ENCODE measurements at places on chromosomes 13 and 19. TPM values are rescaled to one million over a fixed set of nuclear protein-coding genes. Genes with fewer than 3 reads are reported as not detected.
A peak's percentile ranks its signal among the peaks of the same experiment; 100 is the strongest.

DNA sequence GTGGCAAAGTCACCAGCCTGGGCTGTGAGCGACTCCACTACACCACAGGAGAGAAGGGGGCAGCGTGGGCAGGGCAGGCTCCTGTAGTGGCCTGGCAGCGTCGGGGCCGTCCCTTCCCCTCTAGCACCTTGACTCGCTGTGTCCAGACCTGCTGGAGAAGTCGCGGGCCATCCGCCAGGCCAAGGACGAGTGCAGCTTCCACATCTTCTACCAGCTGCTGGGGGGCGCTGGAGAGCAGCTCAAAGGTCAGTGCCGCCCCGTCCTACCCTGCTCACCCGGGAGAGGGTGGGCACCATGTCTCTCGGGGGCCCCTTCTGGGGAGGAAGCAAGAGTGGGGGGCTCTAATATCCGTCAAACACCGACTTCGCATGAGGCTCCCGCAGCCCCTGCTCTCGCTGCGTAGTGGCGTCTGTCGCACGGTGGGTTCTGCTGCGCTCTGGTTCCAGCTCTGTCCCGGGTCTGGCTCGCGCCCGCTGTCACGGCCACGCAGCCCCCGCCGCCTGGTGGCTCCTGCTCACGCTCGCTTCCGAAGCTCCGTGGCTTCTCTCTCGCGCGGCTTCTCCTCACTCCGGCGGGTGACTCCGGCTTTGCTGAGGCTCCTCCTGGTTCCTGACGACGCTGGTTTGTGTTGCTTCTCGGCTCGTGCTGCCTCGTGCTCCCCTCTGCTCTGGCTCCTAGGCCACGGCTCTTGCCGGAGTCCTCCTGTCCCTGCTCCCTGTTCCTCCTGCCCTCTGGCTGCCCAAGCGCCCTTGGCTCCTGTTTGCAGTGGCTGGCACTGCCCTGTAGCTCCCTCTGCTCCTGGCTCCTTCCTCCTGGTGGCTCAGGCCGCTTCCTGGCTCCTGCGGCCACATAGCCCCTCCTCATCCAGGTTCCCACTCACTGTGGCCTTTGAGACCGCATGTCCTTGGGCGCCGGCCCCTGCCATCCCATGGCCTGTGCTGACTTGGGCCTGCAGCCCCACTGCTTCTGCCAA lies 27.2 kb downstream of the MYH14 start:
- H3K27me3 ChIP-seq: no peaks in the 10 kb centered on the region
- no peaks in the 10 kb centered on the region for H3K4me1 ChIP-seq
- H3K36me3 ChIP-seq: no peaks in the 10 kb centered on the region
- no peak overlapping the region for H3K27ac ChIP-seq
- DNase-seq: no peak

GRCh38 chr13:39253774-39254173 lies 215.5 kb downstream of the NHLRC3 start:
- H3K27me3 ChIP-seq: peaks cover 3% of the 10 kb centered on the region
- DNase-seq: no peak
- H3K4me1 ChIP-seq: peaks cover 2% of the 10 kb centered on the region
- H3K27ac ChIP-seq: no peak overlapping the region
- no peak overlapping the region for H3K4me3 ChIP-seq

GRCh38 chr13:60494296-60494695 lies 97.3 kb downstream of the TDRD3 start:
- H3K4me3 ChIP-seq: no peak overlapping the region
- H3K27me3 ChIP-seq: no peaks in the 10 kb centered on the region

GRCh38 chr13:102724923-102725322 lies 30.1 kb upstream of the METTL21C start:
- H3K27me3 ChIP-seq: peaks cover 30% of the 10 kb centered on the region
- H3K4me1 ChIP-seq: peaks cover 3% of the 10 kb centered on the region
- no peaks in the 10 kb centered on the region for H3K36me3 ChIP-seq
- no peak overlapping the region for H3K27ac ChIP-seq

Gene PINLYP
- 9.9 TPM for total RNA-seq

- H3K27me3 ChIP-seq: peaks cover 2% of the 10 kb centered on the region
- H3K4me3 ChIP-seq: no peak overlapping the region
- H3K4me1 ChIP-seq: no peaks in the 10 kb centered on the region
- no peak for DNase-seq
These were observed 37.6 kb upstream of the SHKBP1 start for GRCh38 chr19:40539070-40539469.

DNA sequence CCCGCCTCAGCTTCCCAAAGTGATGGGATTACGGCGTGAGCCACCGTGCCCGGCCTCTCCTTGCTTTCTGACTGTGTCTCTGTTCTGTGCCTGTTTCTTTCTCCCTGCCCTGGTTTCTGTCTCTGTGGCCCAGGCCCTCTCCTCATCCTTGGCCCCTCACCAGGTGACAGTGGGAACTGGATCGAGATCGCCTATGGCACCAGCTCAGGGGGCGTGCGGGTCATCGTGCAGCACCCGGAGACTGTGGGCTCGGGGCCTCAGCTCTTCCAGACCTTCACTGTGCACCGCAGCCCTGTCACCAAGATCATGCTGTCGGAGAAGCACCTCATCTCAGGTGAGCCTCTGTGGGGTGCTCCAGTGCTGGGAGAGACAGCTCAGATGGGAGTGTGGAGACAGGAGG lies 9.9 kb downstream of the SHKBP1 start:
- H3K4me1 ChIP-seq: peaks cover 21% of the 10 kb centered on the region
- peaks cover 63% of the 10 kb centered on the region for H3K36me3 ChIP-seq
- H3K4me3 ChIP-seq: peak overlapping the region; percentile 44

- no peak overlapping the region for H3K27ac ChIP-seq
- H3K27me3 ChIP-seq: no peaks in the 10 kb centered on the region
- H3K4me3 ChIP-seq: no peak overlapping the region
- H3K36me3 ChIP-seq: no peaks in the 10 kb centered on the region
- DNase-seq: no peak
These were observed 383.6 kb downstream of the UQCRFS1 start for GRCh38 chr19:28829359-28829758.

DNA sequence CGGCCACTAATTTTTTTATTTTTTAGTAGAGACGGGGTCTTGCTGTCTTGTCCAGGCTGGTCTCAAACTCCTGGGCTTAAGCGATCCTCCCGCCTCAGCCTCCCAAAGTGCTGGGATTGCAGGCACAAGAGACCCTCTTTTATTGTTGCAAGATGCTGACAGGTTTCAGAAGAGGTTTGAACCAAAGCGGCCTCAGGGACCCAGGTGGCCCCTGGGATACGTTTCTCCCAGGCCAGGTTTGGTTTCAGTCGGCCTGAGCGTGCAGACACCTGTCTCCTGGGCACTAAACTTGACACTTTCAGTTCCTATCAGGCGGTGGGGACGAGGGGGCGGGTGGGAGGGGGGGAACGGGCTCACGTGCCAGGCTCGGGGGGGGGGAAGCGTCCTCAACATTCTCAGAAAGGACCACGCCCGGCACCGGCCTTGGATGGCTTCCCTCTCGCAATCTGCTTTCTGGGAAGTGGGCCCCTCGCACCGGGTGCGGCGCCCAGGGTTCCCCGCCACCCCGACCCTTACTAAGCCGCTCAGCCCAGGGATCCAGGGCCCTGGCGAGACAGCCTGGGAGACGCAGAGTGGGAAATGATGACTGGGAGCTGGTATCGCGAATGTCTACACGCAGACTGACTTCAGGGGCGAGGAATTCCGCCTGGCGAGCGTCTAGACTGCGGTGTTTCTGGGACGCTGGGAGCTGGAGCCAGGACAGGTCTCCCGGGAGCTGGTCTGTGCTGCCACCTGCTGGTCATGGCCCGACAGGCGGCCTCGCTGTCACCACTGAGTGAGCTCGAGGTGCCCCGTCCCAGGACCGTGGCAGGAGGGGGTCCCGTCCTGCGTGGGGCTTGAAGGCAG lies 91.6 kb downstream of the GNG7 start:
- H3K27me3 ChIP-seq: peaks cover 13% of the 10 kb centered on the region
- peak overlapping the region; percentile 87 for H3K4me3 ChIP-seq
- H3K27ac ChIP-seq: peak overlapping the region; percentile 38
- peaks cover 37% of the 10 kb centered on the region for H3K4me1 ChIP-seq
- H3K36me3 ChIP-seq: peaks cover 2% of the 10 kb centered on the region

Gene RAX2
- total RNA-seq: not detected

All from activated CD4-positive, alpha-beta T cell treated with anti-CD3 and anti-CD28 coated beads, Interleukin-2, amount 10 ng/mL, durations not matched to agents 24 days and 14 days (primary cell).